ENCODE measurements at places on chromosomes 3 and 15. TPM values are rescaled to one million over a fixed set of nuclear protein-coding genes. Genes with fewer than 3 reads are reported as not detected.
A peak's percentile ranks its signal among the peaks of the same experiment; 100 is the strongest.

CTXN2 gene
- not detected for total RNA-seq

SNX22 gene
- not detected for total RNA-seq

FRMD5 gene
- 1.1 TPM for total RNA-seq

CCR3 gene
- 0.29 TPM for total RNA-seq

DNA sequence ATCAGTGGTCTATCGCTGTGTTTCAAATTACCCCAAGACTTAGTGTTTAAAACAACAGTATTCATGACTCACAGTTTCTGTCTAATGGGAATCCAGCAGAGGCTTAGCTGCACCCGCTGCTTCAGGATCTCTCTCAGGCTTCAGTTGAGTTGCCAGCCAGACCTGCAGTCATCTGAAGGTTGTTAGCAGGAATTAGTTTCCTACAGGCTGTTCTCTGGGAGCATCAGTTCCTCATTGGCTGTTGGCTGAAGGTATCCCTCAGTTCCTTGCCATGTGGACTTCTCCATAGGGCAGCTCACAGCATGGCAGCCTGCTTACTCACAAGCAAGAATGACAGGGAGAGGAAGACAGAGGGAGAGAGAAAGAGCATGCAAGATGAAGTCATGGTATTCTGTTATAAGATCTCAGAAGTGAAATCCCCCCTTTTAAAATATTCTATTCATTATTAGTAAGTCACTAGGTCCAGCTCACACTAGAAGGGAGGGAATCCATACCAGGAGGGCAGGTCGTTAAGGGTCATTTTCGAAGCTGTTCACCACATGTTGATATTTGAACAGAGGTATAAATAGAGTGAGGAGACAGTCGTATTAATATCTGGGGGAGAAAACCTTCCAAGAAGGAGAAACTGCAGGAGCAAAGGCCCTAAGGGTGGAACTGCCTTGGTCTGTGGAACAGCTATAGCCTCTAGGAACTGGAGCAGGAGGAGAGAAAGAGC is 473.9 kb upstream of the PPP2R3A start:
- DNase-seq: peak; percentile 59

PSMD2 gene
- total RNA-seq: 691 TPM

DNA sequence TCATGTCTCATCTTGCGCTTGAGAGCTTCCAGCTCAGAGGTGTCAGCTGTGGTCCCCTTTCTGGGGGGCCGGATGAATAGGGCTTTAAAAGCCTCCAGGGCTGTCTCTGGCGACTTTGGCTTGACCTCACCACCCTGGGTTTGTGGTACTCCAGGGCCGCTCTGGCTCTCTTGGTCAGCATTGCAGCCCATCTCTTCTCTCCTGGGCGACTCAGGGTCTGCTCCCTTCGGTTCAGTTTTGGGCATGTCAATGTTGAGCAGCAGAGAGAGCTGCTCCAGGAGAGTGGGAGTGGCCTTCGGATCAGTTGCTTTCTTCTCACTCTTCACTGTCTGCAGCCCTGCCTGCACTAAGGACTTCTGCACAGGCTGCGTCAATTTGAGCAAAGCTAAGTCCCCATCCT is 127.9 kb downstream of the FMN1 start:
- DNase-seq: no peak

CCR9 gene
- not detected for total RNA-seq

DNA sequence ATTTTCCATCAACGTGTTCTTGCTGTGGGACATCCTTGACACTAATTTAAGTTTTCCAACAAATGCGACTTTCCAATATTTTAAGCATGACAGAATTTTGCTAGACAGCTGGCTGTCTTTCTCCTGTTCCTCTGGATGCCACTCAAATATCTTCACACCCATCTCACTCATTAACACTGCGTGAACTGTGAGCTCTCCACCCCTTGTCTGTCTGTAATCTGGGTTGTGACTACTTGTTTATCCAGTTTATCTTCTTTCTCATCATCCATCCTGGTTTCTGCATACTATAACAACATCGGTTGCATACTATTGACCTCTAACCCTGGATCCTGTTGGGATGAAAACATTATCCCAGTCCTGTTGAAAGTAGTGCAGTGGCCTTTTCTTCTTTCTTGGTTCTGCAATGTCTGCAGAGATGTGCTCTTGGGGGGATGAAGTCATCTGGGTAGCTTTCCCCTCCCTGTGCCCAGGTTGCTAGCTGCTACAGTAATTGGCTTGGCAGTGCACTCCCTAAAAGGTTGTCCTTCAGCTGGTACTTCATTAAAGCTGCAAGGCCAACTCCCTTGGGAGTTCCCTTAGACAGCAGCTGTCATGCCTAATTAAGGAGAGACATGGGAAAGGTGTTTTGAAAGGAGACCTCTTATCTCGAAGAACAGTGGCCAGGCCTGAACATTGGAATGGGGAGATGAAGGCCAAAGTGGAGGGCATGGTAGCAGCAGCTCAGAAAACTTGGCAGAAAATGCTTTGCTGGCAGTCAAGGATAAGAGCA is 24.7 kb downstream of the KAT2B start:
- DNase-seq: no peak

- DNase-seq: no peak
Measured at GRCh38 chr3:156612903-156613302, 58.0 kb upstream of the SSR3 start.

GRCh38 chr3:173584093-173584837 is 186.7 kb downstream of the NLGN1 start:
- DNase-seq: peak; percentile 36

PML gene
- 19.0 TPM for total RNA-seq

RPL29 gene
- 1,313 TPM for total RNA-seq

Measured in H4 (cell line).